Dermis blood vessel endothelial cell (primary cell): ENCODE measurements at places on chromosomes 13 and 19.
A peak's percentile ranks its signal among the peaks of the same experiment; 100 is the strongest.

GRCh38 chr13:111854403-111854802, 212.5 kb upstream of the SOX1 start:
- DNase-seq = no peak

GRCh38 chr19:5112681-5113575, 144.0 kb downstream of the KDM4B start:
- no peak for DNase-seq

DNA sequence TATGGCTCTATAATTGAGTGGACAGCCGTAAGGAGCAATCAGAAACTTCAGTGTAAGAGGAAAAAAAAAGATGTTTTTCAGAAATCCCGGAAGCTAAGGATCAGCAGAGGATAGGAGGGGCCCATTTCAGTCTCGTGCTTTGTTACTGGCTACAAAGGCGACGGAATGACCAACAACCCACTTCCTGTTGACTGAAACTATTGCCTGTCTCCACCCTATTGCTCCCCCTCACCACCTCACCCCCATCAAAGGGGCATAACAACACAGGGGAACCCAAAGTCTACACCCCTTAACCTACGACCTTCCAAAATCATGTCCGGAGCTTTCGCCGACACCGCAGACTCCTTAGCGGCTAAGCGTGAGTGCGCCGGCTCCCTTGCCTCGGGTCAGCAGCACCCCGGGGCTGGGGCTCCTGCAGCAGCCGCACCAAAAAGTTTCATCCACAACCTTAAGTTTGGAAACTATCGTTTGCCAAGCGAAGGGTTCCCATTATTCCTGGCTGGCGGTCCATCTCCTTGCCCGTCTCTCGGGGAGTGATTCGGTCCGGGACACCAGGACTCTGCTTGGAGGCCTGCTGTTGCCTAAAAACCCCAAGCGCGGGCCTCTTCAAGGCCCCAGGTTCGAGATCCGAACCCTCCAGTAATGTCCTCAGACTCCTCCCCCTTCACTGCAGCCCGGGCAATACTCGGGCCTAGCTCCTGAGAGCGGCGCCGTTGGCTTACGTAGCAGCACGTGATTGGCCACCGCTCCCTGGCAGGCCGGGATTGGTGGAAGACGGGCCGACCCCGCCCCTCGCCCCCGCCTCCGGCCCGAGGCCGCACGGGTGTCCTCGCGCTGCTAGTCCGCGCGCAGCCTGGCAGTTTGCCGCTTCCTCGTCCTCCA, at the start of gene TPP2:
Gene TPP2 (plus strand): TSS at position 840 of the 882 bp plus-strand sequence. CDS start 53 bp downstream, outside the sequence.
- DNase-seq = peak; percentile 99

DNA sequence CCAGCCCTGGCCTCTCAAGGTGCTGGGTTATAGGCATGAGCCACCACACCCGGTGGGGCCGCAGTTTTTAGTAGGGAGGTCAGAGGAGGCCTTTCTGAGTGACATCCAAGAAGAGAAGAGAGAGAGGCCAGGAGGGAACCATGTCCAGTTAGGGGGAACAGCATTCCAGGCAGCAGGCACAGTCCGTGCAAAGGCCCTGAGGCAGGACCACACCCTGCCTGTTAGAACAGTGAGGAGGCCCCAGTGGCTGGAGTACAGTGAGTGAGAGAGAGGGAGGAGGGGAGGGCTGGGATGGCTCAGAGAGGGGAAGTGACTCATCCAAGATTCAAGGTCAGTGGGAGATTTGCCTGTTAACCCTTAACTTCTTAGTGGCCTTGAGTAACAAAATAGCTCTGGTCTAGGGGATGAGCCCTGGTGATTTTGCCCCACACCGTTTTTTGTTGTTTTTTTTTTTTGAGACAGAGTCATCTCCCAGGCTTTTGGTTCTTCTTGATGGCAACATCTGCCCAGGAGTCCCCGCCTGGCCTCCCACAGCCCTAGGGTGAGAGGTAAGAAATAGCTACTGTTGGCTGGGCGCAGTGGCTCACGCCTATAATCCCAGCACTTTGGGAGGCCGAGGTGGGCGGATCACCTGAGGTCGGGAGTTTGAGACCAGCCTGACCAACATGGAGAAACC, 2.7 kb upstream of the PLIN3 start:
- DNase-seq = peak; percentile 64

- DNase-seq = no peak
Measured at GRCh38 chr13:111270126-111270525, 50.3 kb upstream of the TEX29 start.

DNA sequence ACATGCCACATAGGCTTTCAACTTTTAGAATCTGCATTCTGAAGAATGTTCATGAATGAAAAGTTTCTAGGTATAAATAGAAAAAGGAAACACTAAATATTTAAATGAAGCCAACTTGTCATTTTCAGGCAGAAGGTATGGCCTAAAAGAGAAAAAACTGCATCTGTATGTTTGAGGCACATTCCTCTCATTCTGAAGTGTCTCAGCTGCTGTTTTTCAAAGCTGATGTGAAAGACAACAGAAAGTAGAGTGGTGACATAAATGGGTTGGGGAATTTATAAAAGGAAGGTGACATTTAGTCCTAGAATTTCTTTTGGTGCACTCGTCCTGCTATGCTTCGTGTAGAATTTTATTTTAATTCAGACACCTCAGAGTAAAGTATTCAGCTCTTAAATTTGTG, 539.6 kb upstream of the SLITRK5 start:
- no peak for DNase-seq

- DNase-seq = no peak
Measured at GRCh38 chr19:19570571-19570970, 32.5 kb downstream of the CILP2 start.

DNA sequence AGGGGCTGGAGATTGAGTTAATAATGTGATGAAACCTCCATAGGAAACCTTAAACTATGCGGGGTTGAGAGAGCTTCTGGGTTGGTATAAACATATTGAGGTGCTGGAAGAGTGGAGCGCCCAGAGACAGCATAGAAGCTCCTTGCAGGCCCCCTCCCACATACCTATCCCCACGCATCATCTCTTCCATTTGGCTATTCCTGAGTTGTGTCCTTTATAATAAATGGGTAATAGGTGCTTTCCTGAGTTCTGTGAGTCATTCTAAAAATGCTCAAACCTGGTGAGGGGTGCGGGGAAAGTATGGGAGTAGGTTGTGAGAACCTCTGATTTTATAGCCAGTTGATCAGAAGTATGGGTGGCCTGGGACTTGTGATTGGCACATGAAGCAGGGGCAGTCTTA, 14.6 kb downstream of the CCDC122 start:
- DNase-seq = no peak

- no peak for DNase-seq
Measured at GRCh38 chr19:30516531-30516930, 144.3 kb downstream of the ZNF536 start.

DNA sequence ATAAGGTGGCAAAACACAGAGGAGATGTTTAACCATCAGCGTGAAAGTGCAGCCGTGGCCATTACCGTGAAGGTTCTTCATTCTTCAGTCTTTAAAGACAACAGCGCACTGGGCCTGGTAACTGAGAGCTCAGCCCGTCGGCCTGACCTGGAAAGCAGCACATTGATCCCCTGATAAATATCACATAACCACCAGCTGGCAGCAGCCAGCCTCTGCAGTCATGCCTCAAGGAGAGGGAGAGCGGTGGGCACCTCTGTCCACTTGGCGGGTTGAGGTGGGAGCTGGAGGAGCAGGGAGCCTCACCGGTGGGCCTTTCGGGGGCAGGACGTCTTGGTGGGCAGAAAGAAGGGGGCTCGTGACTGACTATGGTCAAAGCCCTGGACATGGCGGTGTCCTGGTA, 58.1 kb downstream of the MCF2L start:
- DNase-seq = no peak

DNA sequence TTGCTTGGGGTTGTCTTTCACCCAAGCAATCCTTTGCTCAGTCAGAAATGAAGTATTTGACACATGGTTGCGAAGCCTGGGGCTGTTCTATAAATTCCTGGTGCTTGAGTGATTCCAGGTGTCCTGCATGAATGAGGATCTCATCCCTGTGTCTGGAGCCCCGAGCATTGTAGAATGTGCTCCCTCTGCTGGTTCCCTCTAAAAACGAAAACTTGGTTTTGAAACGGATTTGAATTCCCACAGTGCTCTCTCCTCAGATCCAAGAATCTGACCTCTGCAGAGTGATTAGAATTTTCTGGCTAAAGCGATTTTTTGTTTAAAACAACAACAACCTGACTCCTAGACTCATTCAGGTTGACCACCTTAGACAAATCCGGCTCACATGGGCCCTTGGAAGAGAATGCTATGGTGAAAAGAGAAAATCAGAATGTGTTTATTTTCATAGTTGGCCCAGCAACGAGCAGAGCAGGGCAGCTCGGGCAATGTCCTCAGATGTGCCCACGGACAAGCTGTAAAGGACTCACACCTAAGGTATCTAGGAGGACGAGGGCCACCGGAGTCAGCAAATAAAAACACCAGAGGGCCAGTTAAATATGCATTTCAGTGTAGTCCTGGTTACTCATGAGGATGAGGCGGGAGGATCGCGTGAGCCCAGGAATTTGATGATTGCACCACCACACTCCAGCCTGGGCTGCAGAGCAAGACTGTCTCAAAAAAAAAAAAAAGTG, 8.7 kb upstream of the ATP12A start:
- DNase-seq = peak; percentile 66

DNA sequence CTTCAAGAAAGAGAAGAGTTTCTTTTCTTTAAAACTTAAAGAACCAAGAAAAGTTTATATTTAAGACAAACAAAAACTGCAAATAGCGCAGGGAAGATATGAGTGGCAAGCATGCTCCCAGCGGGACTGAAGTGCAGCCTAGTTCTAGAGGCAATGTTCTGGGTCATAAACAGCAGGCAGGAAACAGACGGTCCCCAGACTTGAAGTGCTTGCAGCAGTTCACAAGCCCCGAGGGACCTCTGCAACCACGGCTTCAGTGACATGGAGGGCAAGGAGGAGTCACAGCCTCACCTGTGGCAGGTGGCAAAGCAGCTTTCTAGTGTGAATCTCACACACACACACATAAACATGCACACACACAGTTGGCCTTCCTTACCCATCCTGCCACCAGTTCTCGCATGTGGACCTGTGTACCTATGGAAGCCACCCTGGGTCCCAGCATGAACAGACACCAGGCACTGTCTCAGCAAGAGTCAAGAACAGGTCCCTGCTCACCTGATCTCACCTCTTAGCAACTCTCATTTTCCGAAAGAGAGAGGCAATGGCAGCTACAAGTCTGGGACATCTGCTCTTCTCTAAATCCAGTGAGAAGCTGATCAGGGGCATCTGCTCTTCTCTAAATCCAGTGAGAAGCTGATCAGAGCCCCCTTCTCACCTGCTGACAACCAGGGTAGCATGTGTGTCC, 162.0 kb downstream of the EFNB2 start:
- peak; percentile 62 for DNase-seq

GRCh38 chr13:95391362-95391761, 90.1 kb upstream of the ABCC4 start:
- no peak for DNase-seq

DNA sequence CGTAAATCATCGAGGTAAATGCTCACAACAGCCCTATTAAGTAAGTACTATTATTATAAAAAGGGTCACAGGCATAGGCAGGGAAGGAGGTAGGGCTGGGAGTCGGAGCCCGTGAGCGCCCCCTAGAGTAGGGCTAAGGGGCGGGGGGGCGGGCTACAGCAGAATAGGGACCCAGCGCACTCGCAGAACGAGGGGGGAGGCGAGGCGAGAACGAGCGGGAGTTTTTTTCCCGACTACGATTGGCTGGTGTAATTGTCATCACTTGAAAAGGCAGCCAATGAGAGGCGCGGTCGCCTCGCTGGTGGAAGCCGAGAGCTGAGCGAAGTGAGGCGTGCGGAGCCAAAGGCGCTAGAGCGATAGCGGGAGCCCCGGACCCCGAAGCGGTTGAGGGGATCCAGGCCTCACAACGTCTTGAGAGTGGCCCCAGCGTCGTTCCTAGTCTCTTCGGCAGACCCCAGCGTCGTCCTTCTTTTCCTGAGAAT, 24.2 kb downstream of the KEAP1 start:
- peak; percentile 94 for DNase-seq

DNA sequence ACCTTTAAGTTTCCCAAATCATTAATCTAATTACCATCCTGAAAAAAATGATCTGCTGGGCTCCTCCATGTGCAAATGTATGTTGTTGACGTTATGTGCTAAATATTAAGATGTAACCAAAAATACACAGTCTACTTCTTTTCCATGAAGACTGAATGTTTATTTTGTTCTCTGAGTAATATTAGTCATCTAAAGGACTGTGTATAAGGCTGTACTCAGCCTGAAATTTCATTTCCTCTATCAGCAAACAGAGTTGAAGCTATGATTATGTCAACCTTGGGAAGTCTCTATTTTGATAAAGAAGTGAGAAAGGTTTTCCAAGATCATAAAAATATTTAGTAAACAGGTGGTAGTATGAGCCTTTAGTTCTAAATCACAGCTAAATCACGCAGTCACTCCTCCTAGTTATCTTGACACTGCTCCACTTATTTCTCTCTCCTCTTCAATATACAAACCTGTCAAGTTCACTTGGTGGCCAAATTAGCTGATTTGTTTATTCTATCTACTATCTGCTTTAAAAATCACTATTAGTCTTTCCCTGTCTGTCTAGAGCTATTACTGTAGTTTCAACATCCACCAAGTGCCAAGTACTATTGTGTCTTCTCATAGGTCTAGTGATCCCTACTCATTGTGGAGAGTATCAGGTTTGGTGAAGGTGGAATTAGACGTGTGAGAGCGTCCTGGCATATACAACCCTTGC, 211.7 kb upstream of the STARD13 start:
- DNase-seq = peak; percentile 72

- DNase-seq = peak; percentile 9
Measured at GRCh38 chr13:41148419-41149283, 16.0 kb upstream of the KBTBD6 start.

GRCh38 chr13:91714855-91715254, 316.4 kb downstream of the GPC5 start:
- no peak for DNase-seq

DNA sequence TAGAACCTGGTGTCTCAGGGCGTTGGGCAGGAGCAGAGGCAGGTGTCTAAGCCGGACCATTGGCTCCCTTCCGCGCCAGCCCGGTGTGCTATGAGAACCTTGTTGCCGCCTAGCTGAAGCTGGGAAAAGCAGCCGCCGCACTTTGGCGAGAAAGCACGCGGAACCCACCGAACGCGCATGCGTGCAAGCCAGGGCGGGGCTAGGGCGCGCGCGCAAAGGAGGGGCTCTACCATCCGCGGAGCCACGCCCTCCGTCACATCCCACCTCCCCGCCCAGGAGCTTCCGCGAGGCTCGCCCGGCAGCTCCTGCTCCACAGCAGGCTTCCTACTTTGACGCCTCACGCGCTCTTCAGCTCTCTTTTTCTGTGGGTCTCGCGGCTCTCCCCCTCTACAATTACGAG, 51.3 kb downstream of the WDR87 start:
- DNase-seq = peak; percentile 65

GRCh38 chr19:843180-843835, 2.5 kb downstream of the PRTN3 start:
- DNase-seq = no peak

DNA sequence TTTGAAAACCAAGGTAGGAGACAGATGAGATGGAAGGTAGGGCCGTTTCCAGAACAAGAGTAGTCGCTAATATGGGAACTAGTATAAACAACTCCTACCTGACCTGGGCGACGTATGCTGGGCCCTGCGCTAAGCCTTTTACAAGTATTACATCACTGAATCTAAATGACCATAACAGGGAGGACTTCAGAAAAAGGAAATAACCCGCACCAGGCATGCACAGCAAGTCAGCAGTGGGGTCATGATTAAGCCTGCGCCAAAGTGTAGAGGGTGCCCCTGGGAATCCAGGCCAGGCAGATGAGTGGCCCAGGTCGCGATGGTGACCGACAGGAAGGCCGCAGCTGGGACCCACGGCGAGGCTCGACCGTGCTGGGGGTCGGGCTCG, 613 bp downstream of the ATP13A1 start:
- no peak for DNase-seq
